H1 (cell line): ENCODE measurements at places on chromosomes 16 and 17. TPM values are rescaled to one million over a fixed set of nuclear protein-coding genes. Genes with fewer than 3 reads are reported as not detected.

DNA sequence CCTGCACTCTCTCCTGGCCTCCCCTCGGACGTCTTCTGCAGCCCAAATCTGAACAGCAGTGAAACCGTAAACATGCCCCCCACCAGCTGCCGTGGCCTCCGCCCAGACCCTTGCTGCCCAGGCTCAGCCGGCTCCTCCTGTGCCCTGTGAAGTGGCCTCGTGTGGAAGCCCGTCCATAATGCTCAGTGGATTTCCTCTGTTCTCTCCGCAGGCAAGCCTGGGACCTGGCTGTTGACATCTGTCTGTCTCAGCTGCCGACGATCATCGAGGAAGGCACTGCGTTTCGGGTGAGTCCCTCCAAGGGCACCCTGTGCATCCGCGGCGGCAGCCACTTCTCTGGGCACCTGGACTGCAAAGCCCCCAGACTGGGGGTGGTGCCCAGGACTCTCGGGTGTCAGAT, 153.9 kb upstream of the CHMP6 start:
- no peak for DNase-seq

DNA sequence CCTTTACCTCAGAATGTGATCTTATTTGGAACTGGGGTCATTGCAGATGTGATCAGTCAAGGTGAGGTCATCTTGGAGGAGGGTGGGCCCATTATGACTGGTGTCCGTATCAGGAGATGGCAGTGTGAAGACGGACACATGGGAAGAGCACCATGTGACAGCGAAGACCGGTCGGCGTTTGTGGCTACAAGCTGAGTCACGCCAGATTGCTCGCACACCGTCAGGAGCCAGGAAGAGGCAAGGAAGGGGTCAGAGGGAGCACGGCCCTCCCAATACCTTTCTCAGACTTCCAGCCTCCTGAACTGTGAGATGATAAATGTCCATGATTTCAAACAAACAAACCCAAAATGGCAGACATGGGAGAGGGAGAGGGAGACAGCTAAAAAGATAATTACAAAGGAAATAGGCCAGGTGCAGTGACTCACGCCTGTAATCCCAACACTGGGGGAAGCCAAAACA, 13.2 kb downstream of the STARD3 start:
- DNase-seq, result no peak

GRCh38 chr17:78268951-78269905, 37.8 kb downstream of the TMEM235 start:
- peak; percentile 73 for DNase-seq

GRCh38 chr17:33977729-33978514, 277.2 kb upstream of the CCL2 start:
- no peak for DNase-seq

GRCh38 chr16:2482708-2483534, 8.0 kb downstream of the TBC1D24 start:
- no peak for DNase-seq

DNA sequence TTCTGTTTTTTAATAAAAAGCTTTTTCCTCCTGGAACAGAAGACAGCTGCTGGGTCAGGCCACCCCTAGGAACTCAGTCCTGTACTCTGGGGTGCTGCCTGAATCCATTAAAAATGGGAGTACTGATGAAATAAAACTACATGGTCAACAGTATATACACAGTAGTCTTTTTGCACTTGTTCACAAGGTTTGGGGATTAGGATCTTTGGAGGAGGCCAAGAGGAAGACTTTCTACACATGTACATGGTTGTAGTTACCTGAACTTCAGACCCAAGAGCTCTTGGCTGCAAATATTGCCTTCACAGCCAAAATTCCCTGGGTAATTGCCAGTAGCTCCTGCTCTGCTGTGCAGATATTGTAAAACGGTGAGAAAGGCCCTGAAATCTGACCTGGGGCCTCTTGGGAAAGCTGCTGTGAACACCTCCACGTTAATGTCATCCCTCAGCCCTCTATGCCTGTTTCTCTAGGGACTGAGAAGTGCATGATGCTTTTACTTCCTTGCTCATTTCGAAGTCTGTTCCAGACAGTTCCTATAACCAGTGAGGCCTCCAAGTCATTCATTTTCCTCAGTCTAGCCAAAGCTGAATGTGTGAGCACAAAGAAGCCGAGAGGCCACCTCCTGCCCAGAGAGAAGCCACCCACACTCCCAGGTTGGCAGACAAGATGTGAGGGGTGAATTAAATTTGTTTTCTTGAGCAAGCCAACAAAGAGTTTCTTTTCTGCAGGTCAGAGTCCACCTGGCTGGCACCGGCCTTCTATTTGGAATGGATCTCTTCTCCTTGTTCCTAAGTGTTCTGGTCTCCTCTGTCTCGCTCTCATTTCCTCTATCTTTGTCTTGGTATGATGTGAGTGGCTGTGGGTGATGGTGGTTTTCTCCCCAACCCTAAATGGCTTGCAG, 15.9 kb downstream of the ANKRD40 start:
- DNase-seq, result no peak

- DNase-seq, result no peak
Measured at GRCh38 chr17:83154311-83155127, 75.1 kb downstream of the METRNL start.

DNA sequence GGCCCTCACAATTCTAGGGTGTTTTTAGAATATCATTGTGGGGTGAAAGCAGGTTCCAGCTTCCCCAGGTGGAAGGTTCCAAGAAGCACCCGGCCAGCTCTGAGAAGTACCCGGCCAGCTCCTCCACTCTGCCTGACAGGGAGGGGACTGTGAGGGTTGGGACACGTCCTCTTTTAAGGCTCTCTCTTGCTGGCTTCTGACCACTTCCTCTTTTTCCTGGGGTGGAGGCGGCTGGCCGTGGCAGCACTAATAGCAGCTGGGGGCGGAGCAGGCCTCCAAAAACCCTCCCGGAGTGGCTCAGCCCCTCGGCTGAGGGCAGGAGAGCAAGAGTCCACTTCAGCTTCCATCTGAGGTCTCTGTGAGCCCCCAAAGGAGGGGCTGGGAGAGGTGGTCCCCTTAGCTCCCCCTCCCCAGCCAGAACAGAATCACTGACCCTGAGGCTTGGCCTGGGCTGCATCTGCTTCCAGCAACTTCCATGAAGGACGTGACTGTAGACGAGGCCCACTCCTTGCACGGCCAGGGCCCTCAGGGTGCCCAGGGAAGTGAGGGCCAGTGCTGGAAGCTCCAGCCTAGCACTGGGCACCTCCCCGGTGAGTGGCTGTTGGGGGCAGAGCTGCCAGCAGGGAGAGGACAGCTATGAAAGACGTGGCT, 26.7 kb upstream of the PLCG2 start:
- no peak for DNase-seq

GRCh38 chr17:38701504-38702165, 3.4 kb upstream of the MLLT6 start:
- DNase-seq, result no peak

DNA sequence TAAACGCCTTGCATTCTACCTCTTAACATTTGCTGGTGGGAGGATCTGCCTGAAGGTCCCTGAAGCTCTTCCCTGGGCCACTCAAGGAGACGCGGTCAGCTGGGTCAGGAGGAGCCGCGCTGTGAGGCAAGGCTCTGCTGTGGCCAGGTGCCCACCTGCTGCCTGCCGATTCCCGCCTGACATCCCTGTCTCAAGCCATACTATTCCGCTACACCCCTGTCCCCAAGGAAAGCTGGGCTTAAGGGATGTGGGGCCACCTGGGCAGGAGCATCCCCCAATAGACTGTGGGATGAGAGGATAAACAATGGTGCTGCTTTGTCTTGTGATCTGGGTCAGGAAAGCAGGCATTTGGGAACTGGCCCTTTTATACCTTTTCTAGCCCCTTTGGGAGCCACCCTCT, 5.1 kb downstream of the TPPP3 start:
- DNase-seq, result no peak

DNA sequence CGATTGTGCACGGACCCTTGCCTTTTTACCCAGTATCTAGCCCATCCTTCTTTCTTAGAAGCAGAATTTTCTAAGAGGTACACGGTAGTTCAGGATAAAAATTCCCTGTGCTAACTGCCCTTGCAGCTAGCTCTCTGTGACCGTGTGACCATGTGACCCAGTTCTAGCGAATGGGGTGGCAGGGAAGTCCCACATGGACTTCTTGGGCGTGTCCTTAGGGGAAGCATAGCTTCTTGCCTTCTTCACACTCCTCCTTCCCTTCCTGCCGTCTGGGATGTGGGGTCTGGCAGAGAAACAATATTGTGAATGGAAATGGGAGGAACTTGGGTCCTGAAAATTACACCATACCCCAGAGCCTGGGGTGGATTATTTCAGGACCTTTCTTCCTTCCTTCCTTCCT, 670.7 kb downstream of the MAF start:
- DNase-seq, result no peak

DNA sequence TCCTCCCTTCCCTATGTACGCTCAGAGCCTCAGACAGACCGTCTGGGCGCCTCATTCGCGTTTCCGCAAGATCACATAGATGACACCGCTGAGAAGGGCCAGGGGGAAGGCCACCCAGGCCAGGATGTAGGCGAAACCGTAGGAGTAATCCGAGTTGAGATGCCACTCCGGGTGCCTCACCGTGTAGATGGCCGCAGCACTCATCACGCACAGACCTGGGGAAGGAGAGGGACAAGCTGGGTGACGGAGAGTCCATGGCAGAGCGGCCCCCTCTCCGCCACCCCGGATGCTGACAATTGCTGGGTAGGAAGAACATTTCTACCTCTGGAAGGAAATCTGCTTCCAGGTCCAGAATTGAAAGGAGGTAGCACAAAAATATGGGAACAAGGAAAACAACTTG, 34.3 kb downstream of the PMP22 start:
- DNase-seq, result no peak

GRCh38 chr16:84717484-84717883, 17.7 kb downstream of the USP10 start:
- no peak for DNase-seq

DNA sequence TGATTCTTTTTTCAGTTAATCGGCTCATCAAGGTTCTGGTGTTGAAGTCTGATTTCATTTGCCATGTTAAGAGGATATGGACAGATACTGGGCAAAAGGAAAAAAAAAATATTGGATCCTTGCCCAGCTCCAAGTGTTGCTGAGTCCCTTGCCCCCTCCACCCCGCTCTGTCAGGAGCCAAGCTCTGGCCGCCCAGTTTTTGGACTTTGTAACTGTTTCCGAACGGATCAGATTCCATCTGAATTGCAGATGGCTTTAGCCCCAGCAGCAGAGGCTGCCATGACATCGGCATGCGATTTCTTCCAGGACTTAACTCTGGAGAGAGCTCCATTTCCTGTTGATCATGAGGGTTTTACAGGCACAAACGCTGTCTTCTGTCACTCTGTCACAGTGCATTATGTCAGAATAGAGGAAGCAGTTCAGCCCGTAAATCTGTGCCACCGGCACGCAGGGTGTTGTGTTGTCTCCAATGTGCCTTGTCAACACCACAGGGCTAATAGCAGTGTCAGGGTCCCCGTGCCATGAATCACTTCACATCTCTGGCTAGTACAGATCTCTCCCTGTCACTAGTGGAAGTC, 615.6 kb downstream of the MAF start:
- no peak for DNase-seq

DNA sequence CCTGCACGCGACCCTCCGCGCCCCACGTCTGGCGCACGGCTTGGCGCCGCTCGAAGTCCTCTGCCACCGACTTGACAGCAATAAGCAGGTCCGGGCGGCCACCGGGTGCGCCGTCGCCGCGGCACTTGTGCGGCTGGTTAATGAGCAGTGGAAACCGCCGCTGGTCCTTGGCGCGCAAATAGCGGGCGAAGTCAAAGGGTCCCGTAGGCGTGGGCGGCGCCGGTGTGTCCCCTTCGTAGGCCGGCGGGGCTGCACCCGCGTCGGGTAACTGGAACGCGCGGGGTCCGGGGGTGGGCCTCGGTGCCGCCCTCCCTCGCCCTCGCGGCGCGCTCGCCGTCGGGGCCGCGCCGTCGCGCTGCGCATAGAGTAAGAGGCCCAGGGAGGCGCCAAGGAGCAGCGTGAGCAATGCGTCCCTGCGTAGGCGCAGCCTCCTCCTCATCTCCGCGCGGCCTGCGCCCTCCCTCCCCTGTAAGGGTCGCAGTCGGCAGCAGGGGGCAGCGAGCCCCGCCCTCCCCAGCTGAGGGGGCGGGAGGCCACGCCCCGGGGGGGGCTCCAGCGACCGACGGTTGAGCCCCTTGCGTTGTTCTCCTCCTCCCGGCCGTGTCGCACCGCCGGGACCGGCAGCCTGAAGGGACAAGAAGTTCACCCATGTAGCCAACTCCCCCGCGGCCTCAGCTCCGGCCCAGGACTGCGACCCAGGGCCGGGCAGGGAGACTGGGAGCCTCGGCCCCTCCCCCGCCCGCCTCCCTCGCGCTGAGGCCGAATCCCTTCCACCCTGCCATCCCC, 558 bp downstream of the B3GNT9 start:
- peak; percentile 94 for DNase-seq

DNA sequence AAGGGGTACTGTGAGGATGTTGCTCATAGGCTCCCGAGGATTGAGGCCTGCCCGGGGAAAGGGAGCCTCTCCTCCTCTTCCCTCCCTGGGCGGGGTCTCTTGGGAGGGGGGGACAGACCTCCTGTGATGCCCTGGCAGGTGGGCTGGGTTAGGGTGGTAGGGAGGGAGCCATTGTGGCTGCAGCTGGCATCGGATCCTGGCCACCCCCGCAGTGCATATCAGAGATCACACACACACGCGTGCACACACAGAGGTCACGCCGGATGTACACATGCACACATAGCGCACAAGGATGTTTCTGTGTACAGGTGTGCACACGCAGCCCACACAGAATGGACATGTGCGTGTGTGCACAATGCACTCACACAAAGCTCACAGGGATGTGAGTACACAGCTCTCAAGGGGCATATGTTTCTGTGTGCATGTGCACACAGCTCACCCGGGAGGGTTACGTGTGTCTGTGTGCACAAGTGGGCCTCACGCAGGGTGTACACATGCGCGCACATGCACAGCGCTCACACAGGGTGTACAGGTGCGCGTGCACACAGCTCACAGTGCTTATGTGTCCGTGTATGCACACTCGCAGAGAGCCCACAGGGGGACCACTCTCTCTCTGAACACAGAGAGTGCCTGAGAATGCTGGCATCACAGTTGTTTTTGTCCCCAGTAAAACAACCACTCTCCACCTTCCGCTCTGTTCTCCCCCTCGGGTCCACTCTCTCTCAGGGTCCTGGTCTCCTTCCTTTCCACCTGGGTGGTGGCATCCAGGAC, 2.4 kb downstream of the GJD3 start:
- no peak for DNase-seq

DNA sequence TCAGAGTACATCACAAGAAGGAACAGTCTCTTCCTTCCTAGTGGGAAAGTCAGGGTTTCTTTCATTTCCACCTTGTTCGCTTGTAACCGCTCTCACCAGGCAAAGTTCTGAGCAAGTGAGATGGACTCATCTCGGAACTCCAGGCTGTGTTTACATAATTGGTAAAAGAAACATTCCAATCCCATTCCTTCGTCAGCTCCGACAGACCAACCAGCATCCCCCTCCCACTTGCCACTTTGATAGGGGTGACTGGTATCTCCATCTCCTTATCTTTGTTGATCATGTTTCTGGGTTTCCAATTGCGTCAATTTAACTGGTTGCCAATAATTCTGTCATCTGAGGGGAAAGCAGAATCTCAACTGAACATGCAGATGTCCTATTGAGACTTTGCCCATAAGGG, 36.8 kb upstream of the LYRM9 start:
- DNase-seq, result no peak

SLC13A2 gene
- polyA plus RNA-seq, result not detected in 2 replicates

OTOP2 gene
- polyA plus RNA-seq, result 0.23 and 0.27 TPM in 2 replicates

CLEC19A gene
- 0.88 and 1.5 TPM in 2 replicates for polyA plus RNA-seq

ZNF205 gene
- 19.9 and 28.5 TPM in 2 replicates for polyA plus RNA-seq

KRT12 gene
- 0.03 TPM in 1 of 2 replicates, not detected in the other for polyA plus RNA-seq

ZNF785 gene
- polyA plus RNA-seq, result 8.6 and 11.7 TPM in 2 replicates

TEKT5 gene
- 0.24 and 0.95 TPM in 2 replicates for polyA plus RNA-seq

NETO2 gene
- 6.0 and 9.4 TPM in 2 replicates for polyA plus RNA-seq

ARL5C gene
- polyA plus RNA-seq, result not detected in 2 replicates

LGALS9 gene
- polyA plus RNA-seq, result 0.95 and 2.8 TPM in 2 replicates

C17orf100 gene
- polyA plus RNA-seq, result 2.1 and 2.6 TPM in 2 replicates

B9D1 gene
- polyA plus RNA-seq, result 65.7 and 74.8 TPM in 2 replicates

NPIPB13 gene
- polyA plus RNA-seq, result 4.3 and 6.0 TPM in 2 replicates

METTL22 gene
- 85.2 and 129 TPM in 2 replicates for polyA plus RNA-seq
